Stimulated activated CD8-positive, alpha-beta memory T cell treated with anti-CD3 and anti-CD28 coated beads, Interleukin-7, amount 100 ng/mL, for 24 hours (primary cell): ENCODE measurements at places on chromosomes 13 and 19.

DNA sequence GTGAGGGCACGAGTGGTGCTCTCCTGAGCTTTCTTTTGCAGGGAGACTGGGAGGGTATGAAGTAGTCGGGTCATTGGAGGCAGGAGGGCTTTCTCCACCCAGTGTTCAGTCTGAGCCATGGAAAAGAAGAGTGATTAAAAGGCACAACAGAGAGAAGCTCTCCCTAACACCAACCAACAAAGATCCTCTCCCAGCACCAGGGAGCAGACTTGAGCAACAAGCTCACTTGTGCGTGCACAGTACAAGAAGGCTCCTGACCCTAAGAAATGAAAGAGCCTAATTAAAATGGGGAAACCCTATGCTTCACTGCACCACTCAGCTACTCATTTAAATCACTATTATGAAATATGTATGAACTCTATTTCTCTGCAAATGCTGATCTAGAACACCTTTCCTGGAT lies 276.3 kb upstream of the SOX21 start:
- no peak for DNase-seq

DNA sequence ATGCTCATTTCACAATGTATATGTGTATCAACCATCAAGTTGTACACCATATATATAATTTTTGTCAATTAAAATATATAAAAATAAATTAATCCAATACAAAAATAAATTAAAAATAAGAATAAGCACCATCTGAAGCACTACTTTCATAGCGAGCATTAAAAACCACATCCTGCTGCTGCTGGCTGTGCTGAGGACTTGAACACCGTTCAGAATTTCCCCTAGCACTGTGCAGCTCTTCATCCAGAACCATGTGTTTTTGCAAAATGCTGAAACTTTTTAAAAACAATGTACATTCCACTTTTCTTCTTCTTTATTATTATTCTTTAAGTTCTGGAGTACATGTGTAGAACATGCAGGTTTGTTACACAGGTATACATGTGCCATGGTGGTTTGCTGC lies 40.0 kb upstream of the FOXO1 start:
- DNase-seq = no peak

DNA sequence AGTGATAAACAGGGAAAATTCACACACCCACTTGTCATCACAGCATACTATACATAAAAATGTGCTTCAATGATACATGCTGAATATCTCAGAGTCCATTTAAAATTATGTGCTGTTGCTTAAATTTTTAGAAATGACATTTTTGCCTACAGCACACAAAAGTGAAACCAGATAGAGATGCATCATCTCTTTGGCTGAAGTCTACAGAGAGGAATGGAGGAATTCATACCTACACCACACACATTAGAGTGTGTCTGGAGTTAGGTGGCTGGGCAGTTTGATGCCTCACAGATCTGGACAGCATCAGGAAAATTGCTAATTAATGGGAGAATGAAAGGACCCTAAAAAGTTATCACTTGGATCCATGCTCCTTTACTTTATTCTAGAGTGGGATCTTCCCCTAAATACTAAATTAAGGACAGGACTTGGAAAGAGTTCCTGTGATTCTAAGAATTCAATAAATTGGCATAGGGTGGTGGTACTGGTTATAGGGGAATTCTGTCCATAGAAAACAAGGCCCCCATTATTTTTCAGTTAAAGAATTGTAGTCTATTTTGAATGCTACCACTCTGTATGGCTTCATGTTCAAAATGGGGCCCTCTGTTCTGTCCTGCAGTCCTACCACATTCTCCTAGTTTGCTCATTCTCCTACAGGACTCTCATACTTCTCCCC lies 41.3 kb downstream of the RCBTB2 start:
- DNase-seq = no peak

DNA sequence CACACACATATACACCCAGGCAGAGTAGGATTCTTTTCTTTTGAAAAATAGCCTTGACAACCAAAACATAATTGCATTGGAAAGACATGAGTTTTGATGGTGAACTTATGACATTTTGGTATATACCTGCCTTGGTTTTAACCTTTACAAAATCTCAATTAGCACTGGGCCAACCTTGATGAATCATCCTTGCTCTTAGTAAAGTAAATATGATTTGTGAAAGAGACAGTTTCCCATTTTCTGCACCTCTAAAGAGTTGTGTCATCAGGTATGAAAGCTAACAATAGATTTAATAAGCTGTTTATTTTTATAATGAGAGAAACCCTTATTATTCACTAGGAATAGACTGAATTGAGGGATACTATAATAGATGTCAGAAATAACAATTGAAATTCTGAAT lies 15.7 kb upstream of the ENOX1 start:
- no peak for DNase-seq

- peak; percentile 25 for DNase-seq
Observed at GRCh38 chr13:113297370-113298042, 467 bp downstream of the LAMP1 start.

- no peak for DNase-seq
Observed at GRCh38 chr19:39602224-39602623, at the start of gene LGALS13. Gene LGALS13, plus strand, starts transcription at chr19:39602524. Its CDS starts 45 bp downstream, at chr19:39602569.

- no peak for DNase-seq
Observed at GRCh38 chr13:51244637-51245405, 22.6 kb downstream of the FAM124A start.

DNA sequence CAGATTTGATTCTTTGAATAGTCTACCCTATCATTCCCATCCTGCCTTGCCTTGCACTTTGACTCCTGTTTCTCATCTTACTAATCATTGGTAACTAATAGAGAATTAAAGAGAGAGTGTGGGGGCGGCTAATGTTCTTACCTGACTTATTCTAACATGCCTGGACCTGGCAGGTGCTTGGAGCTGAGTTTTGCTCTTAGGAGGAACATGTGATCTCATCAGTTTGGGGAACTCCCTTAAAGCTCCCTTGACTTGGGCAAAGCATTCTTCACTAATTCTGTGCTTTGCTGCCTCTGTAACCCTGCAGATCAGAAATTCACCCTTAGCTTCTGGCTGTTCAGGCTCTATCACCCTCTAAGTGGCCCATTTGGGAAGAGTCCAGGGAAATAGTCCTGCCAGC lies 861.1 kb downstream of the GPC5 start:
- DNase-seq = no peak

DNA sequence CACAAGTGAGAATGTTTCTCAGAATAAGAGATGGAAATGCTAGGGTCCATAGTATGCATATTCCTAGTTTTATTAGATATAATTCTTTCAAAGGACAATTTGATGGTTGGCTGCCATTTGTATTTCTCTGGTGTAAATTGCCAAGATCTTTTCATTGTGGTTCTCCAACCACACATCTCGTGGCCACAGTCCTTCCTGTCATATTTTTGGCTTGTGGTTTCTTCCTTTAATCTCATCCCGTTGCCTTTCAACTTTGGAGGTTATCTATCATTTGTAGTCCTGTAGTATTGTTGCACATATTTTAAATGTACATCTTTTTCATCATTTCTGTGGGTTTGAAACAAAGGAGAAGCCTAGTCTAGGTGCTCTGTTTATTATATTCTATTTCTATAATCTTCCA lies 61.2 kb downstream of the WASF3 start:
- no peak for DNase-seq
